RKO (cell line): ENCODE measurements at places on chromosomes 5 and 9.
A peak's percentile ranks its signal among the peaks of the same experiment; 100 is the strongest.

DNA sequence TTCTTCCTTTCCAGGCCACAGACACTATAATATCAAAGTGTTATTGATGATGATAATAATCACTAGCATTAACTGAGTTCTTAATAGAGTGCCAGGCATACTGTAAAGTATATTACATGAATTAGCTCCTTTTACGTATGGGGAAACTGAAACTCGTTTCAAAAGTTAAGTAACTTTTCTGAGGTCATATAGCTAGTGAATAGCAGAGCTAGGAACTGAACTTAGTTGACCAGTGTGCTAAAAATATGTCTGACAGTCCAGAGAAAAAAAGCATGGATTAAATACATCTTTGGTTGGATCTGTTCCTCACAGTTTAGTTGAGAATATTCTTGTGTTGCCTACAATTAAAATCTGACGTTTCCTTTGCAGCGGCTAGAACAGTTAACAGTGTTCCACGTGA lies 18.4 kb upstream of the CATSPER3 start:
- DNase-seq: no peak

- no peak for DNase-seq
These were observed 9.4 kb upstream of the DELE1 start for GRCh38 chr5:141914199-141914743.

DNA sequence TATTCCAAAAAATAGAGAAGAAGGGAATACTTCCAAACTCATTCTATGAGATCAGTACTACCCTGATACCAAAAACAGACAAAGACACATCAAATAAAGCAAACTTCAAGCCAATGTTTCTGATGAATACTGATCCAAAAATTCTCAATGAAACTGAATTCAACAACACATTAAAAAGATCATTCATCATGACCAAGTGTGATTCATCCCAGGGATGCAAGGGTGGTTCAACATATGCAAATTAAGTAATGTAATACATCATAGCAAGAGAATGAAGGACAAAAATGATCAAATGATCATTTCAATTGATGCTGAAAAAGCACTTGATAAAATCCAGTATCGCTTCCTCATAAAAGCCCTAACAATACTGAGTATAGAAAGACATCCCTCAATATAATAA lies 4.9 kb upstream of the RCL1 start:
- peak; percentile 24 for DNase-seq

DNA sequence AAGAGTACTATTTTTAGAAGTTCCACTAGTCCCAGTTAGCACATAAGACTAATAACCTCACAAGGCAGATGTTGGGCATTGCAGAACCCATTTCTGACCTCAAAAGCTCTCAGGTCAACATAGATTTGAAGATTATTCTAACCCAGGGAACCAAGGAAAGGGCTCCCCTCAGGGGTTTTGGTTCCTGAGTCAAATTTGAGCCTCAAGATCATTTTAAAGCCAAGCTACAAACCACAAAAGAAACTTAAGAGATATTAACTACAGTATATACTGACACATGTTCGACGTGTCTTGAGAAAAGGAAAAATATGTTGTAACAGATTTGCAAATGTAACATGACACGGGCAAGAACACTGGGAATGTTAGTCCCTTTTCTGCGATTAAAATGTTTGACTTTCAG lies 88.6 kb downstream of the GNAQ start:
- DNase-seq: no peak

GRCh38 chr5:72439192-72439591 lies 68.0 kb downstream of the ZNF366 start:
- DNase-seq: no peak

DNA sequence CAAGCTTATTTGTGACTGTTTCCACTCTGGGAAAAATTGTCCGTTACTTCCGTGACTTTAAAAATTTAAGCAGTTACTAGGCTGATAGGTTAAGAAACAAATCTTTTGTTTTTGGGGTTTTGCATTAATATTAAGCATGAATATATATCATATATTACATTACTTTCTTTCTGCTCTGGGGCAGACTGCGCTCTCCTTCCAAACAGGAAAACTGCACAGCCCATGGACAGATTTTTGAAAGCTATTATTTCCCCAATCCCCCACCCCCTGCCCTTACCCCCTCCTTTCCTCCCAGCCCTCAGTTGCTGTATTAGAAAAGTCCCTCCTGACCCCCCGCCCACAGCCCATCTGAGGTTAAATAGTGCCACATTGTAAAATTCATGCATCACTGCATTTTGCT lies 50.4 kb downstream of the G3BP1 start:
- DNase-seq: no peak
